Non-pigmented ciliary epithelial cell (primary cell): ENCODE measurements at places on chromosomes 2 and 18.
A peak's percentile ranks its signal among the peaks of the same experiment; 100 is the strongest.

DNA sequence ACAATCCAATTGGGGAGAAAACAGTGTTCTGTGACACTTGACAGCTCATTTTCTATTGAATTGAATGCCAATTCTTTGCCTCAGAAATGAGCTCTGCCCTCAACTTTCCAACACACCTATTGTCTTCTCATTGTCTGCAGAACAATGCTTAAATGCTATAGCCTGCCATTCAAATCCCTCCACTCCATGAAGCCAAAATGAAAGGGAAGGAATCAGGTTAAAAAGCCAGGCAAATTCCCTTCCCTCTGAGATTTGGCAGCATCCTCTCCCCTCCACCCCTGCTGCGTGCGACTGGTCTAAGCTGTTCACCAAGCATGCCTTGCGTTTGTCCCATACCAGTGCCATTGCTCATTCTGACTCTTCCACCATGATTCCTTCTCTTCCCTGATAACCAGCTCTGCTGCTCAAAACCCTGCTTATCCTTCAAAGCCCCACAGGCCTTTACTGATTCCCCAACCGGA lies 32.4 kb upstream of the TMEM131 start:
- no peak for DNase-seq

DNA sequence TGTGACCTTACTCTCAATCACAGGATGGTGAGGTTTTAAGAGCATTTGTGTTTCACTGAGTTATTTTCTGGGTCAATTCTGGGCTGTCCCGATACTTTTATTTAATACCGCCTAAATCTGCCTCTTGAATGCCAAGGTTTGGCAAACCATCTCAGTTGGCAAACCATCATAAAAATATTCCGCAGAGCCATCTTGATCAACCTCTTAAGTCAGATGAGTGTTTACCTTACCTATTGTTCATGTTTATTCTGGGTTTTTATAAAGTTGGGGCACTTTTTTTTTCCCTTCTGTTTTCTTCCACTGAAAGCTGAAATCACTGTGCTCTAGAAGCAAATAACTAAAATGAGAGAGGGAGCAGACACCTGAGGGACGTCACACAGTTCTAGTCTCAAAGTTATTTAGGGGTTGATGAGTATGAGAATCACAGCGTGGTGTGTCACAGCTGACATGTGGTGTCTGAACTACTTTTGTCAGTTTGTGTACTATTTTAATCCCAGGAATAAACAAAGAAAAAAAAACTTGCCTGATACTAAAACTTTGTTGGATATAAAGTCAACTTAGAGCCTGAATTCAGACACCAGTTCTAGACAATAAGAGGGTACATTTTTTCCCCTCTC lies 48.6 kb downstream of the ETAA1 start:
- DNase-seq = no peak

DNA sequence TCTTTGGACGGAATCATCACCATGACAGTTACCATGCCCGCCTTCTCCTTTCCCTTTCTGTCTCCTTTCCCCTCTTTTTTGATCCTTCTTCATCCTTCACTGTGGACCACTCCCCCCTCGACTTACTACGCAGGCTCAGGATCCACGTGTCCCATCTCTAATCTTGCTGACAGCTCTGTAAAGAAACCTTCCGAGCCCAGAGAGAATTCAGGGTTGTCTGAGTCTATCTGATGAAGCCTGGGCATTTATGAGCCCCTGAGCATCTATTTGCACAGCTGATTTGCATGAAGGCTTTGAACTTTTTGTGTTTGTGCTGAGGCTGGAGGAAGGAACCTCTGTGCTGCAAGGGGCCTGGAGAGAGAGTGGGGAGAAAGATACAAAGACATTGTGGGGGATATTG lies 50.7 kb downstream of the CIB4 start:
- DNase-seq = no peak

DNA sequence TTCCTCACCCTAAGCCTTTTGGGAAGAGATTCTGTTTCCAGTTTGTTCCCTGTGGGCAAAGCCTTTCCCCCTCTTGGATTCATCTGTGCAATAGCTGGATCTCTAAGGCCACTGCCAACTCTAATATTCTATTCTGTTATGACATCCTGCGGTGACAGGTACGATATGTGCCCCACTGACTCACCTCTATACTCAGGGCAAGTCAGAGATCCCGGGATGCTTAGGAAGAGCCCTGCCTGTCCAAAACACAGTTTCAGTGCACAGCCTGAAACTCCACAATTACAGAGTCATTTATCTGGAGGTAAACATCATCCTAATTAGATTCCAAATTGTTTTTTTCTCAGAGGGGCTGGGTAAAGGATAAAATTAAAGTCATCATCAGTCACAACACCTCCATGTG lies 190.2 kb downstream of the TFCP2L1 start:
- no peak for DNase-seq

DNA sequence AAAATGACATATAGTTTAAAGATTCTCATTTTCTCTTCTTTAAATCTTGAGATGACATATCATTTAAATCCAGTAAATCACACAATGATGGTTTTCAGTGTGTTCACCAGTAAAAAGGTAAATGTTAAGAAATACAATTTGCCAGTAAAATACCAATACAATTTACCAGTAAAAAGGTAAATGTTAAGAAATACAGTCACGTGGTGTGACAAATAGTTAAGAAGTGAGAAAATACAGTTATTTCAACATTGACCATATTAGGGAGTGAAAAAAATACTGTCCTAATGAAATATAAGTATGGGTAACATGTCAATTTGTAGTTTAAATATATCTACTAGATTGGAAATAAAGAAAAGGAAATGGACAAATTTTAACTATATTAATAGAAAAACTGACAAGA lies 80.5 kb downstream of the DLGAP1 start:
- no peak for DNase-seq

GRCh38 chr18:7267973-7268372 lies 37.1 kb downstream of the LRRC30 start:
- no peak for DNase-seq

DNA sequence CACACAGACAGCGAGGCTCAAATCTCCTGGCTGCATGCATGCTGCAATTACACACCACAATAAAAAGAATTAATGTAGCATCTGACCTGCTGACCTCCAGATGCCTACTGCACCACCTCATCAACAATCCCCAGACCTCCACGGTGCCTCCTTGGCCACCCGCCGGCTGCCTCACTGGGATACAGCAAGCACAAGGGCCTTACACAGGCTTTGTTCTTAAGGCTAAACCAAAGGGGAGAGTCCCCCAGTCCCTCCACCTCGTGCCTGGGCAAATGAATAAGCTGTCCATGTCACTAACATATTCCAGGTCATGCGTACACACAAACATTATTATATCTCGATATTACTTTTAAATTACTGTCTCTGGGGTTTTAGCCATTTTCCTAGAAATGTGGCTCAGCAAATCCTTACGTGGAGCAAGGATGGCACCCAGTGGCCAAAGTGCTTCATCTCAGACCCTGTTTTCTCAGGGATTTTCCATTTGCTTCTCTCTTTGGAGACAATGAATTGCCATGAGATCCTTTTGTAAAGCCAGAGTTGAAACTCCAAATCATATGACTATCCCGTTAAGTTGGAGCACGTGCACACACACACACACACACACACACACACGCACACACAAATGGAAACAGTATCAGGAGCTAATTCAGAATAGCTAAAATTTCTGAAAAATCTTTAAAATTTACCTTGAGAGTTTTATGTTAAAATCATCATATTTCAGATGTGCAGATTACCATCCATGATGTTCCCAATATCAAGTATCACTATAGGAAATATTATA lies 313.8 kb downstream of the PDE11A start:
- DNase-seq = peak; percentile 4

- peak; percentile 82 for DNase-seq
These were observed 1.1 kb downstream of the TMEM18 start for GRCh38 chr2:675982-676646.

GRCh38 chr2:98615481-98615880 lies 7.1 kb downstream of the UNC50 start:
- DNase-seq = no peak
